ENCODE measurements at places on chromosomes 3 and 15. TPM values are rescaled to one million over a fixed set of nuclear protein-coding genes. Genes with fewer than 3 reads are reported as not detected.

The GOLGA6L2 gene
- not detected for total RNA-seq

The PLS1 gene
- 34.1 TPM for total RNA-seq

- DNase-seq: peak; percentile 64
Observed at GRCh38 chr15:75452364-75452864, 924 bp upstream of the SIN3A start.

- no peak for DNase-seq
Observed at GRCh38 chr15:35741881-35742280, 195.9 kb upstream of the DPH6 start.

- DNase-seq: no peak
Observed at GRCh38 chr3:194064380-194065332, 71.3 kb upstream of the HES1 start.

DNA sequence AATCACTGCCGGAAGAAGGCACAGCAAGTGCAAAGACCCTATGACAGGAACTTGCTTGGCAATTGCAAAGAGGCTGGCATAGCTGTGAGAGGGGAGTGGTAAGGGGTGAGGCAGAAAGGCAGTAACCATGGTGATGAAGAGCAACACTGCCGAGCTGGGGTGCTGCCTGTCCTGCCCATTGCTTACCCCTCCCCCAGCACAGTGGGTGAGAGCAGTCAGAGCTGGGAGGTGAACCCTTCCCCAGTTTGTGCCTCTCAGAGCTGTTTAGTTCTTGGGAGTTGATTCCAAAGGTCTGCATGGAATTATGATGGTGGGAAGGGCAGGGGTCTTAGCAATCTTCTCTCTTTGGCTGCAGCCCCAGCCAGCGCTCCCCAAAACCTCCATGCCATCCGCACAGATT lies 8.8 kb downstream of the TYRO3 start:
- DNase-seq: peak; percentile 54

DNA sequence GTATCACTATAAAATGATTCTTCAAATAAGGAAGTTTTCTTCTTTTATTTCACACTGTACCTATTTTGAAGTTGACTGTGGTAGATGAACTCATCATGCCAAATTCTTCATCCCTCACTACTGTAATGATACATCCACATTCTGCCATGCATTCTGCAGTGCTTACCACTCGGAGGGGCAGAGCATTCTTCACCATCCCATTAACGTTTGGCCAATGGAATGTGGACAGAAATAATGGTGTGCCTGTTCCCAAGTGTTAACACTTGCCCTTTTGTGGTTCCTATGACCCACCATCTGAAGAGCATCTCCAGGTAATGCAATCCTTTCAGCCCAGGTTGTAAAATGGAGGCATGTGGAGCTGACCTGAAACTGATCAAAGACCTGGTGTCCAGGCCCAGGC lies 18.6 kb downstream of the GOLIM4 start:
- no peak for DNase-seq

- no peak for DNase-seq
Observed at GRCh38 chr3:66299891-66300290, 79.1 kb downstream of the SLC25A26 start.

DNA sequence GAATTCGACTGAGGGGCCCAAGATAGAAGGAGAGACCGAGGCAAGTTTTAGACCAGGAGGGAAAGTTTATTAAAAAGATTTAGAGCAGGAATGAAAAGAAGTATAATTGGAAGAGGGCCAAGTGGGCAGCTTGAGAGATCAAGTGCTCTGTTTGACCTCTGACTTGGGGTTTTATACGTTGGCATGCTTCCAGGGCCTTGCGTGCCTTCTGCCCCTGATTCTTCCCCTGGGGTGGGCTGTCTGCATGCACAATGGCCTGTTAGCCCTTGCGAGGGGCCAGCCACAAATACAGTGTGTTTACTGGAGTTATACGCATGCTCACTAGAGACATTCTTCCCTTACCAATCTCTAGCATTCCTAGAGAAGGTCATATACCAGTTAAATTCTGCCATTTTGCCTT lies 70.7 kb upstream of the LARS2 start:
- no peak for DNase-seq
